ENCODE measurements at places on chromosomes 4 and X.

GRCh38 chrX:38052096-38052495 lies 45.7 kb downstream of the SYTL5 start:
- no peak for DNase-seq

DNA sequence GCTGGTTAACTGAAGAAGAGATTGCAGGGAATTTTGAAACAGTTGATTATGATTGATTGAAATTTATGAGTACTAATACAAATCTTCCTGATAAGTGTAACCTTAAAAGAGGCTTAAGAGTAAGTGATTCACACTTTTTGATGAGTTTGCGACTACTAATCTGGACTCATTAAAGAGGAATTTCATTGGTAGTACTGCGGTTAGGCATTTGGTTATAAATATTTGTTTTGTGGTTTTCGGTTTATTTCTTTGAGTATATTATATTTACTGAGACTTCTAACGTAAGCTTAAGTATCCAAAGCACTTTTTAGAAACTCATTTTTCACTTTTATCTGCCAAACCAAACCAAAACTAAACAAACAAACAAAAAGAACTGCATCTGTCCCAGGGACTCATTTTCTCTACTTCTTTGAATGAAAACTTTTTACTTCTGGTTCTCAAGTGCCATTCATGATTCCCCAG lies 20.7 kb downstream of the SLIT2 start:
- DNase-seq: no peak

DNA sequence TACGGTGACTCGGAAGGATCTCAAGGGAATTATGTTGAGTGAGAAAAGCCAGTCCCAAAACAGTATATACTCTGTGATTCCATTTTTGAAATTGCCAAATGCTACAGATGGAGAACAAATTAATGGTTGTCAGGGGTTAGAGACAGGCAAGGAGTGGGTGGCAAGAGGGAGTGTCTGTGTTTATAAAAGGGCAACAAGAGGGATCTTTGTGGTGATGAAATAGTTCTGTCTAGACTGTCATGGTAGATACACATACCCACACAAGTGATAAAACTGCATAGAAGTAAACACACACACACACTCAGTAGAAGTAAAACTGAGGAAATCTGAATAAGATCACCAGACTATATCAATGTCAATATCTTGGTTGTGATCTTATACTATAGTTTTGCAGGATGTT lies 92.7 kb downstream of the CD99L2 start:
- no peak for DNase-seq

- no peak for DNase-seq
These were observed 340.0 kb downstream of the FBXW7 start for GRCh38 chr4:152195888-152196287.

GRCh38 chr4:34183926-34184325 lies 2060.4 kb downstream of the ARAP2 start:
- no peak for DNase-seq

DNA sequence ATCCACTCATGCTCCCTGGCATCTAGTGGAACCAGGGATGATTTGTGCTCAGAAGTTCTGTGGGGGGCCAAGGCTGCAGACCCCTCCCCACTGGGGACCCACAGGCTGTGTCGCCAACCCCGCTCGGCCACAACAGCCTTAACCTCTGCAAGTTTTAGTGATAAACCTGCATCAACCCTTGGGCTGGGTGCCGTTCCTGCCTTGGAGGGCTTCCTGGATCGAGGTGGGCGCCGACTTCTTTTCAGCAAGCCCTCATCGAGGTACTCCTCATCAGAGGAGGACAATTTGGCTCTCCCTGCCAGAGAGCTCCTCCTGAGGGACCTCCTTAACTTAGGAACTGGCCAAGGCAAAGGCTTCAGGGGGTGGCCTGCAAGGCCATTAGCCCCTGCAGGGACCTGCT lies 1.9 kb downstream of the SOWAHB start:
- no peak for DNase-seq

- no peak for DNase-seq
These were observed 47.2 kb downstream of the DMP1 start for GRCh38 chr4:87697272-87697671.

DNA sequence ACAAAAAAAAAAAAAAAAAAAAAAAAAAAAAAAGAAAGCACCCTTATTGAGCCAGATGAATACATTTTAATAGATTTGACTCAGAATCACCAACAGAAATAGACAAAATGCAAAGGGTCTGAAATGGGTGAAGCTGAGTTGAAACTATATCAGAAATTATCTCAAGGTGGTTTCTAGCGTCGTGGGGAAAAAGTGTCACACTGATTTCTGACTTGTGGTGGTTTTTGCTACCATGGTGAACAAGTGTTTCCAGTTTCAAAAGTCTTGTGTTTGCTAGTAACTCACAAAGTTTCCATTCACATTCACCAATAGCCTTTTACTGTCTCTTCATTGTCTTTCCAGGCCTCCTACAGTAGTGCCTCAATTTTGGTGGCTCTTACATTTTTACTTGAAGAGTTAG lies 135.5 kb downstream of the ARHGAP24 start:
- DNase-seq: no peak

- no peak for DNase-seq
These were observed 211.3 kb downstream of the TENM3 start for GRCh38 chr4:182454440-182455013.

DNA sequence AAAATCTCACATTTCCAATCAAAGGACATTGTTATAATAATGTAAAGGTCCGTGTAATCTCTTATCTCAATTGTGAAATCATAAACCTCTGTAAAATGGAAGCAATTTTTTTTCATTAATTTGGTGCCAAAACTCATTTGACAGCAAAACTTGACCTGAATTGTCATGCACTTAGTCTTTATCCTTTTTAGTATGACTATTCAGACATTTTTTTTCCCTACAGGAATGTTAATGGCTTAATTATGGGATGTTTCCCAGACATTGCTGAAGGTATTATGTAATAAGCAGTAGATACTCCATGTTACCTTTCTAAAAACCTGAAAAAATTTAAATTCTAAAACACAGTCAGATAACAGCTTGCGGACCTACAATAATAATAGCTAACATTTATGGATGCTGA lies 228.9 kb downstream of the LHFPL1 start:
- DNase-seq: no peak

All from left lobe of liver (tissue), 2 donors.